ENCODE measurements at places on chromosomes 13 and 19. TPM values are rescaled to one million over a fixed set of nuclear protein-coding genes. Genes with fewer than 3 reads are reported as not detected.

- no peaks in the 10 kb centered on the region for H3K27me3 ChIP-seq
- H3K4me1 ChIP-seq = peaks cover 34% of the 10 kb centered on the region
- H3K4me3 ChIP-seq = peak overlapping the region; percentile 74
These were observed 409 bp downstream of the FOSB start for GRCh38 chr19:45468159-45468651.

CYP4F8 gene
- not detected for total RNA-seq

DNA sequence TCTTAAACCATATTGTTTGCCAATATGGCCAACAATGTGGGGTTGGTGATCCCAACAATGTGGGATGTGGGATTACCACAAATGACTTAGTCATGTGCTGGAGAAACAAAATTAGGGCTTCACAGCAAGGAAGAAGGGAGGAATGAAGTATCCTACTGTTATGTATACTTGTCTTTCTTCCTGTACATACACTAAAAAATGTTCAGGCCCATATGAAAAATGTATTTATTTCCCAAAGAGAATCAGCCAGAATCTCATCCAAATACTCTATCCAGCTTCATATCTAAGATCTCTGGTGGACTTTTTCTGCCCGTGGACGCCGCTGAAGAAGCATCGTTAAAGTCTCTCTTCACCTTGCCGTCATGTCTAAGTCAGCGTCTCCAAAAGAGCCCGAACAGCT, at the start of gene HNRNPA1L2:
HNRNPA1L2 (plus strand) TSS at position 301 of the 400 bp plus-strand sequence; CDS start at position 363, 62 bp downstream.
- no peak within 1 kb of the TSS for H3K4me3 ChIP-seq
- H3K27me3 ChIP-seq = no peaks in the 10 kb centered on the region
- peaks cover 37% of the 10 kb centered on the region for H3K36me3 ChIP-seq
- H3K4me1 ChIP-seq = no peaks in the 10 kb centered on the region

KBTBD6 gene
- total RNA-seq = 6.0 TPM

SH2D3A gene
- total RNA-seq = 21.2 TPM

- no peak for DNase-seq
- peaks cover 20% of the 10 kb centered on the region for H3K4me1 ChIP-seq
- no peaks in the 10 kb centered on the region for H3K27me3 ChIP-seq
- peak overlapping the region; percentile 98 for H3K4me3 ChIP-seq
- peak overlapping the region; percentile 92 for H3K27ac ChIP-seq
These were observed 748 bp downstream of the RPS15 start for GRCh38 chr19:1438933-1439354.

DNA sequence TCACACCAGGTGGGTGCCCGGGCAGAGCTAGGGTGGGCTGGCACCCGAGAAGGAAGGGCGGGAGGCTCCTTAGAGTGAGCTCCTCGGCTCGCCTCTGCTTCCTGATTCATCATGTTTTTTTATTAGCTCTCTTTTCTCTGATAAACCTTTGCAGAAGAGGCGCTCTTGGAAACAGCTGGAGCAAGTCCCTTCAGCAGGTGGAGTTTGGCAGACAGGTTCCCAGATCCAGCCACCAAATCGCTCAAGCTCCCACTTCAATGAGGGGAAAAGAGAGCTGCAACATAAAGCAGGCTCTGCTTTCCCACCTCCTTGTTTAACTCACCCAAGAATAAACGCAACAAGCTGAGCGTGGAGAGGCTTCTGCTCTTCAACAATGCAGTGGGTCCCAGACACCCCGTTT, 244.8 kb downstream of the TSHZ3 start:
- no peaks in the 10 kb centered on the region for H3K36me3 ChIP-seq
- no peak overlapping the region for H3K4me3 ChIP-seq
- no peak overlapping the region for H3K27ac ChIP-seq

ZNF91 gene
- total RNA-seq = 54.2 TPM

GRCh38 chr19:3462991-3463713, 17.2 kb downstream of the SMIM24 start:
- H3K4me1 ChIP-seq = peaks cover 22% of the 10 kb centered on the region
- H3K27ac ChIP-seq = no peak overlapping the region
- peaks cover 27% of the 10 kb centered on the region for H3K36me3 ChIP-seq
- no peaks in the 10 kb centered on the region for H3K27me3 ChIP-seq

DNA sequence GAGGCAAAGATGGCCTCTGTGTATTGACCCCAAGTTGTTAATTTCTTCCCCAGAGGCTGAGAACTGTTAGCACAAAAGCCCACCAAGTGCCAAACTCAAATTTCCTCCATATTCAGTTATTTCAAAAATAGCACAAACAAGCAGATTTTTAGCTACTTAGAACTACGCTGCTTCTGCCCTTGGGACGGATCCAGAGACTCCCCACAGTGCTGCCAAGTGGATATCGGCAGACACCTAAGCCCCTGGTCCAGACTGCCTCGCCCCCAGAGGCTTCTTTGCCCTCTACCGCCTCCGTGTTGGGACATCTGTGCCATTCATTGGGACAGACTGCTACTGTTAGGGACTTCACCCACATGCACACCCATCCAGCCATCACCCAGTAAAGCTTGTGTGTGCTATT, 188.3 kb downstream of the POSTN start:
- H3K27me3 ChIP-seq = no peaks in the 10 kb centered on the region
- no peak for DNase-seq
- no peak overlapping the region for H3K27ac ChIP-seq

RNF113B gene
- not detected for total RNA-seq

SPACA4 gene
- total RNA-seq = not detected

C19orf67 gene
- total RNA-seq = not detected

GRCh38 chr19:11191273-11191755, 6.0 kb downstream of the KANK2 start:
- peaks cover 72% of the 10 kb centered on the region for H3K36me3 ChIP-seq
- peak overlapping the region; percentile 43 for H3K27ac ChIP-seq
- H3K27me3 ChIP-seq = no peaks in the 10 kb centered on the region
- peaks cover 58% of the 10 kb centered on the region for H3K4me1 ChIP-seq
- DNase-seq = peak; percentile 65
- peak overlapping the region; percentile 6 for H3K4me3 ChIP-seq

- no peaks in the 10 kb centered on the region for H3K27me3 ChIP-seq
- peaks cover 8% of the 10 kb centered on the region for H3K4me1 ChIP-seq
- peaks cover 62% of the 10 kb centered on the region for H3K36me3 ChIP-seq
- H3K27ac ChIP-seq = no peak overlapping the region
- no peak overlapping the region for H3K4me3 ChIP-seq
These were observed 5.5 kb upstream of the RSPH6A start for GRCh38 chr19:45820413-45821102.

ACER1 gene
- not detected for total RNA-seq

FFAR3 gene
- total RNA-seq = not detected

DNA sequence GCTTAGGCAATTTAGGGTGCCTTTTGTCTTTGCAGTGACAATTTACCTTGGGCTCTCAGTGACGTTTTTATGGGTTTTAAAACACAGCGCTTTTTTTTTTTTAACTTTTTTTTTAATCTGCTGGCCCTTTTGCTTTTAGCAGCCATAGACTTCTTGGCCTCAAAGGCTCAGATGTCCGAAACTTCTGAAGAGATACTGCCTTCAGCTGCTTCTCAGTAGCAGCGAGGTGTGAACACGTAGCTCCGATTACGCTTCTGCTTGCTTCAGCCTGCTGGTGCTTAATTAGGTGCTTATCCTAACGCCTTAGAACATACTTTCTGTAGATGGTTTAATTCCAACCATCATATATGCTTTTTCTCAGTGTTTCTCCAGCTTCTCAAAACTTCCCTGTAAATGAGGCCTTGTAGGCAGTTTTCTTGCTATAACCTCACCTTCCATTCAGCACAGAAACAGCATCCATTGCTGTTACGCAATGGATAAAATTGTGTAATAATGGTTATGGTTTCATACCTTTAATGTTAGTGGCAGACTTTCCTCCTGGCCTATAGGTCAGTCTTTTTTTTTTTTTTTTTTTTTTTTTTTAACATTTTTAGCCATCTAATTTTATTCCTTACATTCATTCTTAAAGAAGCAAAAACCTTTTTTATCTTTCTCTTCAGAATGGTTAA, 723.9 kb downstream of the GPC5 start:
- no peaks in the 10 kb centered on the region for H3K27me3 ChIP-seq
- no peak for DNase-seq
- H3K36me3 ChIP-seq = no peaks in the 10 kb centered on the region
- H3K4me3 ChIP-seq = no peak overlapping the region
- no peaks in the 10 kb centered on the region for H3K4me1 ChIP-seq
- H3K27ac ChIP-seq = no peak overlapping the region

GRCh38 chr19:10692673-10693264, 8.5 kb upstream of the QTRT1 start:
- no peak overlapping the region for H3K27ac ChIP-seq
- peaks cover 16% of the 10 kb centered on the region for H3K4me1 ChIP-seq
- no peak for DNase-seq

GFY gene
- not detected for total RNA-seq

GRCh38 chr13:62910541-62911060, 1495.0 kb upstream of the PCDH20 start:
- H3K4me1 ChIP-seq = no peaks in the 10 kb centered on the region
- H3K27me3 ChIP-seq = no peaks in the 10 kb centered on the region
- H3K4me3 ChIP-seq = no peak overlapping the region
- H3K27ac ChIP-seq = no peak overlapping the region

DNA sequence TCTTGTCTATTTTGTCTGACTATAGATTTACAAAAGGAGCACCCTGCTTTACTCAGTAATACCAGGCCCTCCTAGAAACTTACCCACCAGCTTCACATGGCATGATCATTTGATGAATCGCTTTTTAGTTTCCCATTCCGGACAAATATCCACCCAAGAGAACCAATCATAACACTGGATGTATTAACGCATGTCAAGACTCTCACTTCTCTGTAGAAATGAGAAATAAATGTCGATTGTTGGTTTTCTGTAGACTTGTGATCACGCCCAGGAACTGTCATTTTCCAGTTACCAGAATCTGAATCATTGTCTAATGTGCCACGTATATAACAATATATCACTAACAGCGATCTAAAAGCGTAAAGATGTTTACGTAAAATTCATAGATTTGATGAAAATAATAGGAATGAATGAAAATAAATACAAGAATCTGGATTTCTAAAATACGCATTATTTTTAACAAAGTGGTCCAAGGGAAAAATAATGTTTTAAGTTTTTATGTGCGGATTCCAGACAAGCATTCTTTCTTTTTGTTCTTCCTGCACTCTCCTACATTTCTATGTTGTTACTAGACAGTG, 14.0 kb downstream of the CDX2 start:
- no peak for DNase-seq
- no peak overlapping the region for H3K27ac ChIP-seq
- no peaks in the 10 kb centered on the region for H3K36me3 ChIP-seq
- no peak overlapping the region for H3K4me3 ChIP-seq

DNA sequence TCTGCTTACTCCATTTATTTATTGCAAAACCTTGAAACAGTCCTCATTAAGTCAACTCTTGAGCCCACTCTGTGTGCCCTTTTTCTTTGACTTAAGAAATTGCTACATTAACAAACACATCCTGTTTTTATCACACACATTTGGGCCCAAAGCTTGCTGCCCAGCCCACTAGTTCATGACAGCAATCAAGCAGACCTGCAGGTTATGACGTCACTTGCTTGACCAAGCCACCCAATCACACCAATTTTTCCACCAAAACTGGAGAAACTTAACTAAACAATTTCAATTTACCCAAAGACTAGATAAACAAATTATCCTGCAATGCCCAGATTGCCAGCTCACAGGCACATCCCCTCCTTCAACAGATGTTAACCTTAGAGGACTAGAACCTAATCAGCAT, 120.7 kb downstream of the ZNF429 start:
- H3K27me3 ChIP-seq = no peaks in the 10 kb centered on the region
- no peak overlapping the region for H3K27ac ChIP-seq
- DNase-seq = no peak

PRX gene
- total RNA-seq = 51.5 TPM

DNA sequence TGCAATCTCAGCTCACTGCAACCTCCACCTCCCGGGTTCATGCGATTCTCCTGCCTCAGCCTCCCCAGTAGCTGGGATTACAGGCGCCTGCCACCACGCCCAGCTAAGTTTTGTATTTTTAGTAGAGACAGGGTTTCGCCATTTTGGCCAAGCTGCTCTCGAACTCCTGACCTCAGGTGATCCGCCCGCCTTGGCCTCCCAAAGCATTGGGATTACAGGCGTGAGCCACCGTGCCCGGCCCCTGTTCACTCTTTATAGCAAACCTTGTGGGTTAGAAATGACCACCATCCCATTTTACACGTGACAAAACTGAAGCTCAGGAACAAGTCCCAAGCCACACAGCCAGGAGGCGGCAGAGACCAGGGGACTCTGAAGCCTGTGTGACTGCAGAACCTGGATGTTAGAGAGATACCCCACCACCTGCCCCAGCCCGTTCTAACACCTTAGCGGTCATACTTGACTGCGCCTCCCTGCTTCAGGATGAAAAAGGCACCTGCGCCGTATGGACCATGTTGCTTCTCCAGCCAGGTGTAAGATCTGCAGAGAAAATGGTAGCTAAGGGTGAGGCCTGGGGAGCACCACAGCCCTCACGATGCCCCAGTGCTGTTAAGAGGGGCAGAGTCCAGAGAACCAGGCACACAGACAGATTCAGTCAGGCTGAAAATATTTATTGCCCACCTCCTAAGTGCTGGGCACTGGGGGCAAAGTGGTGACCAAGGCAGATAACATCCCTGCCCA, 3.6 kb downstream of the DMAC2 start:
- no peak overlapping the region for H3K4me3 ChIP-seq
- H3K36me3 ChIP-seq = peaks cover 50% of the 10 kb centered on the region
- no peak overlapping the region for H3K27ac ChIP-seq
- no peak for DNase-seq
- peaks cover 20% of the 10 kb centered on the region for H3K4me1 ChIP-seq

- H3K36me3 ChIP-seq = peaks cover 32% of the 10 kb centered on the region
- peak within 1 kb of the TSS; percentile 92 for H3K27ac ChIP-seq
- DNase-seq = peak; percentile 95
- H3K4me1 ChIP-seq = peaks cover 30% of the 10 kb centered on the region
- H3K27me3 ChIP-seq = no peaks in the 10 kb centered on the region
- H3K4me3 ChIP-seq = peak within 1 kb of the TSS; percentile 89
These were observed at the start of gene SARS2 for GRCh38 chr19:38929929-38930775. SARS2 (minus strand) TSS chr19:38930763; CDS start chr19:38930736, 27 bp downstream.

THSD1 gene
- total RNA-seq = 14.9 TPM
